Activated CD4-positive, alpha-beta memory T cell treated with anti-CD3 and anti-CD28 coated beads for 36 hours (primary cell): ENCODE measurements at places on chromosomes 4 and X.

GRCh38 chr4:1170156-1170975 is 2.0 kb downstream of the SPON2 start:
- DNase-seq, result no peak

DNA sequence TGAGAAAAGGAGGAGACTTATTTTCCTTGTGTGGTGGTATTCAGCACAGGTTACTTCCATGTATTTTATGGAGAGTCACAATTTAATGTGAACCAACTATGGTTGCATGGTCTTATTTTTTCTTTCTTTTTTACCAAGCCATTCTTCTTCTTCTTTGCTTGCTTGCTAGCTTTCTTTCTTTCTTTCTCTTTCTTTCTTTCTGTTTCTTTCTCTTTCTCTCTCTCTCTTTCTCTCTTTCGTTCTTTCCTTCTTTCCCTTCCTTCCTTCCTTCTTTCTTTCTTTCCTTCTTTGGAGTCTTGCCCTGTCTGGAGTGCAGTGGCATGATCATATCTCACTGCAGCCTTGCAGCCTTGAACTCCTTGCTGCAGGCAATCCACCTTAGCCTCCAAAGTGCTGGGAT is 68.9 kb downstream of the DOCK11 start:
- DNase-seq, result no peak

GRCh38 chrX:72046447-72046846 is 85.3 kb downstream of the RTL5 start:
- no peak for DNase-seq

GRCh38 chrX:71365356-71365874 is 742 bp upstream of the TAF1 start:
- DNase-seq, result no peak

GRCh38 chrX:112678831-112679230 is 907 bp downstream of the LHFPL1 start:
- DNase-seq, result no peak

DNA sequence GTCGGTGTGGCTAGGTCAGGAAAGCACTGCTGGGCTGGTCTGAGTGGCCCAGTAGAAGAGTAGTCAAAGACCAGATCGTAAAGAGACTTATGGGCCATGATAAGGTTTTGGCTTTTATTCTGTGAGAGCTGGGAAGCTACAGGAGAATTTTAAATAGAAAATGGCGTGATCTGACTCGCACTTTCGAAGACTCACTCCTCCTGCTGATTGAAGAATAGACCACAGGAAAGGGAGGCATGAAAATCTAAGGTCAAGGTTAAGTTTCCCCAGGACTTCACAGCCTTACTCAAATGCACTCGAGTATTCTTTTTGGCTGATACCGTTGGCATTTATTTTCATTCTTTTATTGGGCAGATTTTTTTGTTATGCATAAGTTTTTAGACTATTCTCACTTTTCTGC is 231.4 kb upstream of the ANKRD50 start:
- no peak for DNase-seq

DNA sequence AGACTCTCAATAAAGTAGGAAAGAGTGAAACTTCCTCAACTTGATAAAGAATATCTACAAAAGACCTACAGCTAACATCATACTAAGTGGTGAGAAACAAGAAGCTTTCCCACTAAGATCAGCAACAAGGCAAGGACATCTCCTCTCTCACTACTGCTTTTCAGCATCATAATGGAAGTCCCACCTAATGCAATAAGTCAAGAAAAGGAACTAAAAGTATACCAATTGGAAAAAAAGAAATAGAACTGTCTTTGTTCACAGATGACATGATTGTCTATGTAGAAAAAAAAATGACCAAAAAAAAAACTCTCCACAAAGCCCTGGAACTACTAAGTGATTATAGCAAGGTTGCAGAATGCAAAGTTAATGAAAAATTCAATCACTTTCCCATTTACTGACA is 25.1 kb upstream of the SH3RF1 start:
- no peak for DNase-seq

DNA sequence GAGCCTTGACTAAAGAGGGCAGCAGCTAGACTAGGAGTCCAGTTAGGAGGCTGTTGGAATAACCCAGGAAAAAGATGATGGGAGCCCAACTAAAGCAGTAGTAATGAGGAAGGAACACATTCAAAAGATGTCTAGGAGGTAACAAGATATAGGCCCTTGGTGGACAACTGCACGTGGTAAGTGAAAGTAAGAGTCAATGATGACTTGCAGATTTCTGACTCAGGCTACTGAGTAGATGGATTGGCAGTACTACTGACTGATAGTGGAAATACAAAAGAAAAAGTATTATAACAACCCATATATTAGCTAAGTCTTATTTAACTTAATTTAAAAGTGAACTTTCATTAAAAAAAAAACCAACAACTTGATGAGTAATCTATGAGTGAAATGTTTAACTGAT is 74.0 kb downstream of the PAK3 start:
- no peak for DNase-seq

GRCh38 chr4:147052361-147052760 is 106.7 kb upstream of the TTC29 start:
- no peak for DNase-seq

GRCh38 chr4:124455671-124456070 is 256.9 kb downstream of the ANKRD50 start:
- DNase-seq, result no peak

DNA sequence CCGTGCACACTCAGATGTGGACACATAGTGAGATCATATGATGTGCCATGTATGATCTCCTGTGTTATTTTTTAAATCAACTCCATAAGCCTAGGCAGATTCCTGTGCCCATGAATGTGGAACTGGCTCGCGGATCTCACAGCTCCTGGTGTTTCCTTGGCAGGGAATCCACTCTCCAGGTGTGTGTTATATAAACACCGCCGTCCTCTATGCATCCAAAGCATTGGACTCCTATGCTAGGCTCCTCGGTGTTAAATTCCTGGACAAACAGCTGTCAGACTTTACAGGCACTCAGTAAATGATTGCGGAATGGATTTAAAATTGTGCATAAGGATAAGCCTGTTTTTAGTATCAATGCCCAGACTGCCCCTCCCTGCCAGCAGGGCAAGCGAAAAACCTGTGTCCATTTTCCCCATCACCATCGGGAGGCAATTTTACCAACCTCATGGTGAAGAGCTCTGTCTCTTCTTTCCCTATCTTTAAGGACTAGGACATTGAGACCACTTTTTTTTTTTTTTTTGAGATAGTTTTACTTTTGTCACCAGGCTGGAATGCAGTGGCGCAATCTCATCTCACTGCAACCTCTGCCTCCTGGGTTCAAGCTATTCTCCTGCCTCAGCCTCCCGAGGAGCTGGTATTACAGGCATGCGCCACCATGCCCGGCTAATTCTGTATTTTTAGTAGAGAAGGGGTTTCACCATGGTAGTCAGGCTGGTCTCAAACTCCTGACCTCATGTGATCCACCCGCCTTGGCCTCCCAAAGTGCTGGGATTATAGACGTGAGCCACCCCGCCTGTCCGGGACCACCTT is 23.6 kb upstream of the GPR78 start:
- no peak for DNase-seq
